CD4-positive, alpha-beta T cell treated with Interleukin-12 subunit alpha and Interleukin-12 subunit beta, for 1 hour (primary cell): ENCODE measurements at places on chromosomes 16 and 17.
A peak's percentile ranks its signal among the peaks of the same experiment; 100 is the strongest.

DNA sequence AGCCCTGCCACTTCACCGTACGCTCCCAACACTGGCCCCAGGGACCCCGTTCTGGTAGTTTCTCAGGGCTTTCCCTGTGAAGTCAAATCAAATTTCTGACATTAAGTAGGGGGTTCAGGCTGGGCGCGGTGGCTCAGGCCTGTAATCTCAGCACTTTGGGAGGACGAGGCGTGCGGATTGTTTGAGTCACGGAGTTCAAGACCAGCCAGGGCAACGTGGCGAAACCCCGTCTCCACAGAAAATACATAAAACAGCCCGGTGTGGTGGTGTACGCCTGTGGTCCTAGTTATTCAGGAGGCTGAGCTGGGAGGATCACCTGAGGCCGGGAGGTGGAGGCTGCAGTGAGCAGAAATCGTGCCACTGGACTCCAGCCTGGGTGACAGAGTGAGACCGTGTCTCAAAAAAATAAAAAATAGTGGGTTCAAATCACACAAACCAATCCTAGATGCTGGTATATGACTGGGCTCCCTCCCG, 632 bp downstream of the CYBC1 start:
- DNase-seq: peak; percentile 33

DNA sequence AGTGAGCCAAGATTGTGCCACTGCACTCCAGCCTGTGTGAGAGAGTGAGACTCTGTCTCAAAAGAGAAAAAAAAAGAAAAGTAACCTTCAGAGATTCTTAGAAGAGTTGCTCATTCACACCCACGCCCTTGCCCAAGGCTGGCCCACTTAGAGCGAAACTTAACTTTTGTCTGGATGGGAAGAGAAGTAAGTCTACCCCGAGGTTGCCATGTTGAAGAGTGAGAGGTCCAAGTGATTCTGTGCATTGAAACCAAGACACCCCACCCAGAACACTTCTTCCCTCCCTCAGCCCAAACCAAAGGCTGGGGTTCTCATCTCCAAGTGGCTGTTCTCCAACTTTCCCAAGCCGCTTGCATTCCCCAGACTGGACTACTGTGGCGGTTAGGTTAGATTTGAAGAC, 2.4 kb upstream of the CISD3 start:
- peak; percentile 65 for DNase-seq

DNA sequence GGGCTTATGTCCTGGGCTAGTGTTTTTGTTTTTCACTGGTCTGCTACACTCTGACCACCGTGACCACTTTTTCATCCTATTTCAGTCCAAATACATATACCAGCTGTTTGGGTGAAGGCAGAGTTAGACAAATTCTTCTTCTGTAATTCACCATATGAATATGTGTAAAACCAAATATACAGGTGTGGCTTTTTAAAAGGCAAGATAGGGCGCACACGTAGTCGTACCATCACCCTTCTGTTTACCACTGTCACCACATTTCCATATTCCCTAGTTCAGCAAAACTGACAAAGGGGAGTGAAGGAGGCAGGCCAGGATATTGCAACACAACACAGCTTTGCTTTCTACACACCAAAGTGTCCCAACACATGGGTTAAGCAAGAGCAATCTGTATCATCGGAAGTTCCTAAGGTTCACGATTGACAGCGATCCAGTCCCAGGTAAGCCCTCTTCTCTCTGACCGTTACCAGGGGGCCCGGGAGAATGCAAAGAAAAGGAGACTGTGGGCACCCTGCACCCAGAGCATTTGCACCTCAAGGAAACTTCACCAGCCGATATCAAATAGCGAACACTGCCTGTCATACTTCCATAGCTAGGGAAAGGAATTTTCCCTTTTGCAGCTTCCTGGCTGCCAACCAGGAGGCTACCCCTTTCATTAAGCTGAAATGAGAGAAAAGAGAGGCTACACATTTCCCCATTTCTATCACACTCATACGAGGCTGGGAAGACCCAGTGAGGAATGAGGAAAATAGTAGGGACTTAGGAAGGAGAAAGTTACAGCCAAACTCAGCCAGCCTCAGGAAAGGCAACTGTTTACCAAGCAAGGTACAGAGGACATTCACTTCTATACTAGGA, 23.1 kb downstream of the CREBBP start:
- no peak for DNase-seq

DNA sequence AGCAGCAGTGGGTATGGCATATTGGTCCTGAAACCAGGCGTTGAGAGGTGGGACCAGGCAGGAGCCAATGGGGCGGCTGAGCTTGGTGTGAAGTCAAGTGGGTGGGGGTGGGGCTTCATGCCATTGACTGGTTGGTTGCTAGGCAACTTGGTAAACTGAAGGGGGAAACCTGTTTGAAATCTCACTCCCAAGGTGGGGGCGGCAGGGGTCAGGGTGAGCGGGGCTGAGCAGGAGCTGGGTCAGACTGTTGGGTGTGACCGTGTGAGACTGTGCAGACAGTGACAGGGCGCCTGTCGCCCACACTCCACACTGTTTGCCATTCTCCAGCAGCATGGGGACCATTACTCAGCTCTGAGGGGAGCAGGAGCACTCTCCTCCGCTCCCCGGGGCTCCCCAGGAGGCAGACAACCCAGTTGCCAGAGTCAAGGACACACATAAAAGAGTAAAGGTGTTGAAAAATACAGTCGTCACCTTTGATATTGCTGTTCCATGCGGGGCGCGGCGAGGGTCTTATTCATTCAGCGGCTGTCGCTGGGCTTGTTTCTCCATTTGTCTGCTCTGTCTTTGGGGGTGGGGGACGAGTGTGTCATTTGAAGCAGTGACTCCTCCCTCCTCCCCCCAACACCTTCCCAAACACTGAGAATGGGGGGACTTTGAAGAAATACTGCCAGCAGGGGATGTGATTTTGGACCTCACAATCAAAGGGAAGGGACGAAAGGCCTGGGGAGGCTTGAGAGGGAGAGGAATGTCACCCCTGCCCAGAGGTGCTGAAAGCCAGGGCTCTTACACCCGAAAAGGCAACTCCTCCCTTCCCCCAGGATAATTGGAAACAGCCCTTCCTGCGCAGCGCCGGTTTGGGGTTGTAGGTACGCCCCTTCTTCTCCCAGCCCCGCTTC, 1.2 kb upstream of the EFNB3 start:
- no peak for DNase-seq

GRCh38 chr16:16018705-16019104, 69.3 kb downstream of the ABCC1 start:
- DNase-seq: no peak

DNA sequence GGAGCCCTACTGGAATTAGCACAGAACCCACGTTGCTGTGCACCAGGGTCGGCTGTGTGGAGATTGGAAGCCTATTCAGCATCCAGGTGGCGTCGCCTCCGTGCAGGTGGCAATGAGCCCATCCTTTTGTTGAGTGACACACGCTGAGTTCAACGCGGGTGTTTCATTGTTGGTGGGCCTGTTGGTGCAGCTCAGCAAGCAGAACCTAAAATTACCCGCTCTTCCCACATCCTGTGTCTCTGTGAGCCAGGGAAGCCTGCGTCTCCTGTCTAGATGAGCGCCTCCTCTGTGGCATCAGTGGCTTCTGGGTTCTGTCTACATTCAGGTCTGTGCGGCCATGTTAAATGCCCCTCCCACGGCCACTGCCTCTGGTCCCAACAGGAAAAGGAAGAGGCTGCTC, 14.5 kb downstream of the CD2BP2 start:
- no peak for DNase-seq
